ENCODE measurements at places on chromosomes 1 and 21. TPM values are rescaled to one million over a fixed set of nuclear protein-coding genes. Genes with fewer than 3 reads are reported as not detected.

DNA sequence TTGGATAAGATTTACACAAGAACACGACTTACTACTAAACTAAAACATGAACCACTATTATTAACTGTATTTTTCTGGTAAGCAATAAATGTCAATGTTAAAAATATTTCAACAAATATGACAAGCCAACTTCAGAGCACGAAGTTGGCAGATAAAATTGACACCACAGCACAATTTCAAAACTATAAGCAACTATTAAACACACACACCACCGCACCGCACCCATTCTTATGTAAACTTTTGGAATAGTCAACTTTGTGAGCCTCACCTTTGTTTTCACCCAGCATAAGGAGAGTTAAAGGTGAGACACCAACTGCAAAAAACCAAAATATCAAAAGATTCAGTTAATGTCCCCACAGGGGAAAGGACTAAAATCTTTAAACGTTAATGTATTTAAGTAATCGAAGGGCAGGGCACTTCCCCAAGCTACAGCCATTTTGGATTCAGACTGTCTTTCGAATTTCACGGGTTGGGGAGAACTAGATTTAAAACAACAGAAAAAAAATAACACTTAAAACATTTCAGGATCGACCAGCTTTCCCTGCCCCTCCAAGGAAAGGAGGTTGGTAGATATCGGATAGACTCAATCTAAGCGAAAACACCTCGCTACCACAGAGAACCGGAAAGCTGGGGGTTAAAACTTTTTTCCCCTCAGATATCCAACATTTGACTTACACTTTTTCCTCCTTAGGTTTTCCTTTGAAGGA is 872 bp downstream of the GPBP1L1 start:
- DNase-seq = no peak

The TTC39A gene
- total RNA-seq = 3.5 TPM

GRCh38 chr21:31873696-31874599 is 1.1 kb downstream of the HUNK start:
- DNase-seq = peak; percentile 33

GRCh38 chr1:157090771-157091170 is 8.8 kb downstream of the ETV3L start:
- no peak for DNase-seq

The OR2L8 gene
- total RNA-seq = not detected

The TMEM82 gene
- total RNA-seq = not detected

The TNFAIP8L2 gene
- not detected for total RNA-seq

The DCDC2B gene
- total RNA-seq = not detected

DNA sequence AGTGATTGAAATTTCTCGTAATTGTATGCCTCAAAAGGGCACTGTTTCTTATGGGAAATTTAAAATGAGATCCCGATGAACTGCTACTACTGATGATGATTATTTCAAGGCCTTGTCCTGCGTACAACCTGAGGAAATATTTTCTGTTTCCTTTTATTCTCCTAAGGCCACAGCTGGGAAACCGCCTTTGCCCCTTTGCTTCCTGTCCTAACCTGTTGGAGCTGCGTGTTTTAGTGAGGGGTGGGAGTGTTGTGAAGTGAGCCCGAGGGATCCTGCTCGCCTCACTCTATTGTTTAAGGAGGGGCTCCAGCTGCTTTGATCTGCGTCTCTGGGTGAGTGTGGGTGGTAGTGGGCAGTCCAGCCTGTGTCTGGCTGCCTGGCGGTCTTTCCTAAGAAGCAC is 14.4 kb downstream of the LAMC2 start:
- no peak for DNase-seq

The OLFML2B gene
- 0.55 TPM for total RNA-seq

- no peak for DNase-seq
Observed at GRCh38 chr1:53189061-53189460, 7.6 kb upstream of the CPT2 start.

- DNase-seq = no peak
Observed at GRCh38 chr1:19205403-19205802, 4.7 kb downstream of the UBR4 start.

The LCE2D gene
- not detected for total RNA-seq

GRCh38 chr1:985126-985525 is 3.2 kb upstream of the PERM1 start:
- DNase-seq = no peak

DNA sequence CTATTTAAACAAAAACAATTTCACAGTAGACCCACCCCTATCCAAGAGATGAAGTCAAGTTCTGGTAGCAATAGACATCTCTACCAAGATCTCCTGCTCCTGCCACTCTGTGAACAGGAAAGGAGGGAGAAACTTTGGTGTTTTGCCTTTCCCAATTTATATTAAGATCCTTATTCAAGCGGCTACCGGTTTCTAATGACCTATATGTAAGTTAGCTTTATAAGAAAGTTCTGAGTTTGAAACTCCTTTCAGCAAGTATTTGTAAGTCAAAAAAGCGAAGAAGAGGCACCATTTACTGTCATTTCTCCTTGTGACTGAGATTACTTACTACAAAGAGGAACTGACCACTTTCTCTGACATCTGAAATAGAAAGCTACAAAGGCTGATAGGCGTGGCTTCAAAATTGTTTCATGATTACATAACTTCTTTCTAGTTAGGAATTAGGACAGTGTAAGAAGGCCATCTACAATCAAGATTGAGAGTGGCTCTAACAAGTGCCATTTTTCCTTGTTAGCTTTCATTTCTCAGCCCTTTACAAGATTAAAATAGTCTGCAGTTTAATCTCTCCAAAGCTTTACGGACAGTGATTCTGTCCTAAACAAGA is at the start of gene MNDA:
Gene MNDA (plus strand): TSS at position 448 of the 604 bp plus-strand sequence. CDS start 10,803 bp downstream, outside the sequence.
- no peak for DNase-seq

The TESK2 gene
- 1.5 TPM for total RNA-seq

- DNase-seq = no peak
Observed at GRCh38 chr1:78080767-78081166, 35.0 kb downstream of the GIPC2 start.

The PEAR1 gene
- total RNA-seq = not detected

- no peak for DNase-seq
Observed at GRCh38 chr1:3192361-3192760, 123.4 kb downstream of the PRDM16 start.

DNA sequence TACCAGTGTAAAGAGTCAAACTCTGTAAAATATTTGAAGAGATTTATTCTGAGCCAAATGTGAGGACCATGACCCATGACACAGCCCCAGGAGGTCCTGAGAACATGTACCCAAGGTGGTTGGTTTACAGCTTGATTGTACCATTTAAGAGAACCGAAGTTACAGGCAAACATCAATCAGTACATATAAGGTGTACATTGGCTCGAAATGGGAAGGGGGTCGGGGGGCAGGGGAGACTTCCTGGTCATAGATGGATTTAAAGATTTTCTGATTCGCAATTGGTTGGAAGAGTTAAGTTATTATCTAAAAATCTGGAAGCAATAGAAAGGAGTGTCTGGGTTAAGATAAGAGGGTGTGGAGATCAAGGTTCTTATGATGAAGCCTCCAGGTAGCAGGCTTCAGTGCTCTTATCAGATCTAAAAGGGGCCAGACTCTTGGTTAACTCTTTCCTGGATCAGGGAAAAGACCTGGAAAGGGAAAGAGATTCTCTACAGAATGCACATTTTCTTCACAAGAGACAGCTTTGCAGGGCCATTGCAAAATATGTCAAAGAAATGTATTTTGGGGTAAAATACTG is 47.5 kb upstream of the NTPCR start:
- no peak for DNase-seq
